ENCODE measurements at places on chromosomes 1 and 21.

GRCh38 chr1:87106867-87107266 lies 192.4 kb downstream of the HS2ST1 start:
- DNase-seq: no peak

GRCh38 chr21:14923468-14923867 lies 141.3 kb downstream of the NRIP1 start:
- DNase-seq: no peak

DNA sequence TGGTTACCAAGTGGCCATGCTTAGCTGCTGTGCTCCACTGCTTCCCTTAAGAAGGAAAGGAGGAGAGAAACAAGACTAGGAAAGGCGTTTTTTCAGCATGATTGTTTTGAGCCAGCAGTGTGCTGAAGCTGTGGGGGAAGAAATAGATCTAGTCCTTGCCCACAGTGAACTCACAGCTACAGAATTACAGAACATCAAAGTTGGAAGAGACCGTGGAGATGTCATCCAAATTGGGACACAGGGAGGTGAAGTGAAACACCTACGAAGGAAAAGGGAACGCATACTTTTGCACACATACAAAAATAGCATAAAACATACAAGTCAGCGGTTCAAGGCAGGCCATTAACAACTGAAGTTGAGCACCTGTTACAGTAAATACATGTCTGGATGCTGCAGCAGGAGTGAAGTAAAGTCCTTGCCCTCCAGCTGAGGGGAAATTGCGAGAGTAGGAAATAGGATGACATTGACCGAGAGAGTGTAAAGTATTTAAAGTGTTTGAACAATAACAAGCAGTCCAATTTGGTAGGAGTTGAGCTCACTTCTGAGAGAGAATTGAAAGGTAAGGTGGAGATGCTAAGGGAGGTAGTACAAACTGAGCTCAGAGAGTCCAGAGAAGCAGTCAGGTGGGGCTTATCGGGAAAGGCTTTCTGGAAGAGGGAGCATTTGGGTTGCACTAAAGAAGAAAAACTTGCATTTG lies 55.1 kb downstream of the KIRREL1 start:
- no peak for DNase-seq

GRCh38 chr1:34263406-34263805 lies 86.7 kb downstream of the C1orf94 start:
- no peak for DNase-seq

DNA sequence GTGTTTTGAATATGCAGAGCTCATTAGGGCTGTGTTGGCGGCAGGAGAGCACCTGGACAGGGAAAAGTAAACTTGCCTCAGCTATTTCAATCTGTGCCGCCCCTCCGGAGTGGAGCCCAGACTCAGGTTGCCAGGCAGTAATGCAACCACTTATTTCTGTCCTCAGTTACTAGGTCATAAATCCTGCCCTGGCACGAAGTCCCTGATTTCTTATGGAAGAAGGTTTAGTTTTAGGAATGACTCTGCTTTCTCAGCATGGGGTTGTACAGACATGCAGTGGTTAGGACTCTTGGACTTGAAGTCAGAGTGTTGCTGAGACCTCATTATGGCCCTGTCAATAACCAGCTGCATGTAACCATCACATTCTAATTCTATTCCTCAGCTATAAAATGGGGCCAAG lies 98.3 kb upstream of the FGGY start:
- no peak for DNase-seq

GRCh38 chr21:42384156-42384945 lies 11.5 kb downstream of the TMPRSS3 start:
- no peak for DNase-seq

- DNase-seq: no peak
These were observed 17.9 kb downstream of the PTPRF start for GRCh38 chr1:43548285-43549271.

DNA sequence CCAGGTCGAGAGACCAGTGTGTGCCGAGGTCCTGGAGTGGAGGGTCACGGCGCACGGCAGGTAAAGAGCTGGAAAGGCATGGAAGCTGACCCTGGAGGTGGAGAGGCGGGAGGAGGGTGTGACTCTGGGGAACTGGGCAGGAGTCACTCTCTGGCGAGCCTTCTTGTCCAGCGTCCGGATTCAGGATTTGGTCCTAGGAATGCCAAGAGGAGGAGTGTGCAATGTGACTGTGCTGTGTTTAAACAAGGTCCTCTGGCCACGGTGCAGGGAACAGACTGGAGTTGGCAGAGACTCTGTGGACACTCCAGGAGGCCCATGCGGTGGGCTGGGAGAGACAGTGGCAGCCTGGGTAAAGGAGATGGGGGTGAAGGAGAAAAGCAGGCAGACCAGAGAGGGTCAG lies 64.2 kb upstream of the CASZ1 start:
- no peak for DNase-seq

DNA sequence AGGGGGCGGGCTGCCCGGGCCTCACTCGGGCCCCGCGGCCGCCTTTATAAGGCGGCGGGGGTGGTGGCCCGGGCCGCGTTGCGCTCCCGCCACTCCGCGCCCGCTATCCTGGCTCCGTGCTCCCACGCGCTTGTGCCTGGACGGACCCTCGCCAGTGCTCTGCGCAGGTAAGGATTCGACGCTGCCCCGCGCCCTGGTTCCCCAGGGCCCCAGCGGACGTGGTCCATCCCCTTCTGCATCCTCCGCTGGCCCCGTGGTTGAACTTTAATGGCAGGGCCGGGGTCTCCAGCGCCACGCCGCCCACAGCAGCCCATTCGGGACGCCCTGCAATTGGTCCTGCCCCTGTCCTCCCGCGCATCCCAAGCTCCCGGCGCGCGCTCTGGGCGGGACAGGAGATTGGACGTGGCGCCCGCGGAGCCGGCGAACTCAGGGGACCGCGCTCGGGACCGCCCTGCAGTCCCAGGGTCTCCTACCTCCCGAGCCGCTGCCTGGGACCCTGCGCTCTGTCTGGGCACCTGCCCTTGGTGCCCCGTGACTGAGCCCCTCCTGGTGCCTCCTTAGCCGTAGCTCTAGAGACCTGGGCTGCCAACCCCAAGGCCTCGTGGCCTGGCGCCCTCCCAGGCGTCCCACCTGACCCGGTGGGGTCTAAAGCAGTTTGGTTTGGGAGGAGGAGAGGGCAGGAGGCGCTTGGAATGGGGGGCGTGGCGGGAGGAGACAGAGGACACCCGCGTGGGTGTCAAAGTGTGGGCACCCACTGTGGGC lies at the start of gene ALPL:
ALPL (plus strand) TSS at position 73 of the 762 bp plus-strand sequence. CDS start 44,659 bp downstream, outside the sequence.
- DNase-seq: no peak

- DNase-seq: no peak
These were observed 218.1 kb downstream of the FMN2 start for GRCh38 chr1:240309769-240310168.

GRCh38 chr1:198904321-198904720 lies 265.5 kb downstream of the PTPRC start:
- no peak for DNase-seq

DNA sequence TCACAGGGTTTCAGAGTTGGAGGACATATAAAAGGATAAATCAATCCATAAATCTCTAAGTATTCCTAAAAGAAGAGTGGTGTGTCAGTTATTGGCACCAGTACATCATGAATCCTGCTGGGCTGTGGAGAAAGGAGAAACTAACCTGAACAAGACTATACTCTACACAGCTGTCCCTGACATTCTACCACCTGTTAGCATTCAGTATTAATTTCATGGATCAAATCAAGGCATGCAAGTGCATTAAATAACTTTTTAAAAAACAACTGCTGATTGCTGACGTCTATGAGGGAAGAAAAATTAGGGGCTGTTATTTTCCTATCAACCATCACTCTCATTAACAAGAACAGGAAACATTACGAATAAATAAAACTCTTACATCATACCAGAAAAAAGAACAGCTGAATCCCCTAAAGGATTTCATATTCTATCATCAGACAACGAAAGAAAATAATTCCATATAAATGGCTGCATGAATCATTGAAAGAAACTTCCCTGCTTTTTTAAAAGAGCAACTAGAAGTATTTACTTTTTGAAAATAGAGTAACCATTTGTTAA lies 121.7 kb downstream of the ATF6 start:
- DNase-seq: no peak

DNA sequence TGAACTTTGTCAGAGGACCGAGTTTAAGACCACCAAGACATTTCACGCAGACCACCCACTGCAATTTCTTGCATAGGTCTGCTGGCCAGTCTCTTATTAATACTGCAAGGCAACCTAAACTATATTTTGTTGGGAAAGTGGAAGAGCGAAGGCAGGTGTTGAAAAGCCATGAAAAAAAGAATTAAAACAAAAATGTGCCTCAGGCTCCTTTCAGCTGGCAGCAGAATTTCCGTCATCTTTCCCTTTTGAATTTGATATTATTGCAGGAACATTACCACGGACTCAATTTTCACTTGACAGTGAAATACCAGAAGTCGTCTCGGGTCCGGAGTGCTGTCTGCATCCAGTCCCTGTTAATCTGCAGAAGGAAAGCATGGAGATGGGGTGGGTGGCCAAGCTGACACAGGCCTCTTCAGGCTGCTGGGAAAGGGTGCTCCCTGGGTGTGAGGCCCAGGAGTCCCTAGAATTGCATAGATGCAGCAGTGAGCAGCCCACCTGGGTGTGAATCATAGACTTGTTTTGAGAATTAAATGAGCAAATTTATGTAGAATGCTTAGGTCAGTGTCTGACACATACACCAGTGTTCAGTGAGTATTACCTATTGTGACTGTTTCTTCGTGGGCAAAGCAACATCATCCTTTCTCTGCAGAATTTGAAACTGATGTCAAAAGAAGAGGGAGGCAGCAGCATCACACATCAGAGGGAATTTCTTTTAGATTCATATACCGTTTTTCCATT lies 150.7 kb downstream of the PBX1 start:
- DNase-seq: no peak

DNA sequence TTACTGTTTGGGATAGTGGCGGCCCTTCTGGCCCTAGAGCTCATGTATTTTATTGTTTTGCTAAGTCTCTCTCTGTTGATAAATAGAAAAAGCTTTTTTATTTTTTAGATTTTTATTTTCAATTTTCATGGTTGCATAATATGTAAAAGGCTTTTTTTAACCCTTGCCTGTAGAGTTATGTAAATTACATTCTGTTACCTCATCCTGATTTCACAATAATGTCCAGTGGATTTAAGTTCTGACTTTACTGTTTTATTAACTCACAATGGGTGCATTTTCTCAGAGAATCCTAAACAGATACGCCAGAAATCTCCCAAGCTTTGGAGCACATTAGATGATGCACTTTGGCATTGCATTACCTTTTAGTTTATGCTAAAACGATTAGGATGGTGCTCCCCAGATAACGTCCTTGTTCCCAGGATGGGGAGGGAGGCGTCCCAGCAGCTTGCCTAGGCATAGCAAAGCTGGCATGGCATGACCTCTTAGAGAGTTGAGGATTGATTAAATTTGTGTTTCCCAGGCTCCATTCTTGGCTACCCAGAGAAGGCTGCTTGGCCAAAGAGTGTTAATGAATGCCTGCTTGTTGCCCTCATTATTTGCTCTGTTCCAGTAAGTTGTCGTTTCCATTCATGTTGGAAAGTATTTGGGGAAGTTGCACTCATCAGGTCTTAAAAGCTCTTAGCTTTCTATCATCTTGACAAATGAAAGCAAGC lies 17.1 kb downstream of the UTP25 start:
- DNase-seq: no peak

- DNase-seq: no peak
These were observed 28.4 kb upstream of the CD84 start for GRCh38 chr1:160607672-160608032.

DNA sequence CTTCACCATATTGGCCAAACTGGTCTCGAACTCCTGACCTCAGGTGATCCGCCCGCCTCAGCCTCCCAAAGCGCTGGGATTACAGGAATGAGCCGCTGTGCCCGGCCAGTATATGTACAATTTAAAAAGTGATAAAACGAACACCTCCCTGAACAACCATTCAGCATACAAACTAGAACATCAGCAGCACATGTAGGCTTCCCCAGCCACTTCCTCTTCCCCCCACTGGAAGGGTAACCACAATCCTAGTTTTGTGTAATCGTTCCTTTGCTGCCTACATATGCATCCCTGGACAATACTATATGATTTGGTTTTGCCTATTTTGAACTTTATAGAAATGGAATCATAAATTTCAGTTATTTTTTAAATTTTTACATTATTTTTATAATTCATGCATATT lies 60.4 kb downstream of the DESI2 start:
- no peak for DNase-seq

- no peak for DNase-seq
These were observed 94.8 kb upstream of the SGIP1 start for GRCh38 chr1:66439031-66439740.

DNA sequence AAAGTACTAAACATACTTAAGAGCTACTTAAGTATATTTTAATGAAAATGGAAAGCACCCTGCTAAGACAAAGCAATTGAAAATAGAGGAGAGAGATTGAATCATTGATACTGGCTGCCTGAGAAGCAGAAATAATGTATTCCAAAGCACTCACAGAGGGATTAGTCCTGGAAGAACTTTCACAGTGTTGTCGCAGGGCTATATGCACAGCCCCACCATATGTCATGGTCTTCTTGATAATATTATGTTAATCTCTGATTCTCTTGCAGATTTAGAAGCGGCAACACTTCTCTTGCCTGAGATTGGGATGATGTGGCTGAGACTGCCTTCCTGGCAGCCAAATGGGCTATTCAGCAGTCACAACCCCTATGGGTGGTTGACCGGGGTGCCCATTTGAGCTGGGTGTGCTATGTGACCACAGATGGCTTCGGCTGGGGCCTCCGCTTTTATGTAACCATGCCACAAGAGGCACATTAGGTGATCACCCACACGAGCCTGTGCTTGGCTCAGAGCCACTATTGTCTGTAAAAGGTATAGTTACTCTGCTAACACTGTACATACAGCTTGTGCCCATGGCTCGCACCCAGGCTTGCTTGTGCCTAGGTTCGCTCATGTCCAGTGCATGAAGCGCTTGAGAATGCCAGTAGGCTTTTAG lies 152.2 kb upstream of the SGIP1 start:
- no peak for DNase-seq

GRCh38 chr1:149885339-149886120 lies 13.8 kb upstream of the BOLA1 start:
- DNase-seq: peak; percentile 50

Measured in stimulated activated CD4-positive, alpha-beta T cell treated with anti-CD3 and anti-CD28 coated beads, Interleukin-4, amount 100 ng/mL, for 4 hours (primary cell).